ENCODE measurements at places on chromosomes 4 and X.

DNA sequence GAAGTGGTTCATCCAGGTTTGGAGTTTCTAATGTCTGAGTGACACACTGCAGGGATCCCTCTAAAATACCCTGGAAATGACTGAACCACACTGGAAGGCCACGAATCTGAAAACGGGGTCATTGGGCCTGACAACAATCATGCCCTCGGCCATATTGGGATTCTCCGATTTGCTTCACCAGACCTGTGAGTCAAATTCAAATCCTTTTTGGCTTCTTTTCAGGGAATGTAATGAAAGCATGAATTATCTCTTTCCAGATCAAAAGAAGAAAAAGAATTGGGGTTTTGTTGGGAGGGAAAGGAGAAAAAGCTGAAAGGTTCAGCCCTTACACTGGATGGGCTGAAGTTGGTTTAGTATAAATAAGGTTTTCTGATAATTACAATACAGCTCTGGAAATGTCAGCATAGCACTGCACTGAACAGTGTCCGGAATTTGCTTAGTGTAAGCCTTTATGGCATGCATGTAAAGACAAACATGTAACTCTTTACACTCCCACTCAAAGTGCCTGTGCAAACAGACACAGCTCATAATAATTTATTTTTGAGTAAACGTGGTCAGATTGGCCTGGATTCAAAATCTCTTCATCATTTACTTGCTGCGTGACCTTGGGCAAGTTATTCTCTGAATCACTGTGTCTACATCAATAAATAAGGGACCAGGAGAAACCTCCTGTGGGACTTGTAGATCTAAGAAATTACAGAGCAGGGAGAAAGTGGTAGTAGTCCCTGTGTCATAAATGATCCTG, 21.4 kb downstream of the CT47C1 start:
- DNase-seq: peak; percentile 12

DNA sequence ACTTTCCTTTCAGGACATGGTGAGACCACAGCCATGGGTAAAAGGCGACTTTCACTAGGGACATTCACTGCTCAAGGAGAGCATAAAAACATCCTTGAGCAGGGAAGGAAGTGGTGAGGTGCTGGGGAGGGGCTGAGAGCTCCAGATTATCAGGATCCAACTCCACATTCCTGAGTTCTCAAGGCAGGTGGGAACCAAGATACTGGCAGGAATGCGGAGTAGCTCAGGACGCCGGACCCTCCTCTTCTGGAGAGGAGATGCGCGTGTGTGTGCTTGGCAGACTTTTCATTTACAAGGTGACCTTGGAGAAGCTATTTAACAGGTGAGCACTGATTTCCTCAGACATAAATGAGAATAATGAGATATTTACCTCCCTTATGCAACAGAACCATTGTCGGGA, 41.3 kb upstream of the TXK start:
- no peak for DNase-seq

- peak; percentile 8 for DNase-seq
These were observed 144.4 kb downstream of the GLRA2 start for GRCh38 chrX:14673764-14674163.

GRCh38 chrX:87571964-87572363, 54.4 kb downstream of the KLHL4 start:
- no peak for DNase-seq

GRCh38 chr4:110184140-110184790, 14.2 kb downstream of the ELOVL6 start:
- DNase-seq: no peak

- DNase-seq: no peak
These were observed 95.8 kb downstream of the COL25A1 start for GRCh38 chr4:109206620-109207019.

- no peak for DNase-seq
These were observed at the start of gene FRMPD3 for GRCh38 chrX:107448998-107449835. Gene FRMPD3, plus strand, starts transcription at chrX:107449652. Its CDS starts 76,937 bp downstream, at chrX:107526589.

GRCh38 chr4:165177725-165178666, 29.4 kb upstream of the KLHL2 start:
- DNase-seq: no peak

DNA sequence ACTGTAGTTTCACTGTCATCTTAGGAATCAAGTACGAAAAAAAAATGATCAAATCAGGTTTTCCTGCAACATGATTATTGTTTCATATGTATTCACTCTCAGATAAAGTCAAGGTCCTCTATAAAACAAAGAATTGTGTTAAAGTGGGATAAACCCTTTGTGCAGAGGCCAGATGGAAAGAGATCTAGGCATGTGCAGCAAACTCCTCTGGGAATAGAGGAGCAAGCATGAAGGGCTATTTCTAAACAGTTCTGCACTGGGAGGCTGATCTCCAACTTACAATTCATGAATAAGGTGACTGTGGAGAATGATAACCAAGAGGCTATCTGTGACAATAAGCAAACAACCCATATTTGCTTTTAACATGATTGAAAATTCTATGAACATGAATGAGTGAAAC, 2.4 kb upstream of the WDFY3 start:
- no peak for DNase-seq

DNA sequence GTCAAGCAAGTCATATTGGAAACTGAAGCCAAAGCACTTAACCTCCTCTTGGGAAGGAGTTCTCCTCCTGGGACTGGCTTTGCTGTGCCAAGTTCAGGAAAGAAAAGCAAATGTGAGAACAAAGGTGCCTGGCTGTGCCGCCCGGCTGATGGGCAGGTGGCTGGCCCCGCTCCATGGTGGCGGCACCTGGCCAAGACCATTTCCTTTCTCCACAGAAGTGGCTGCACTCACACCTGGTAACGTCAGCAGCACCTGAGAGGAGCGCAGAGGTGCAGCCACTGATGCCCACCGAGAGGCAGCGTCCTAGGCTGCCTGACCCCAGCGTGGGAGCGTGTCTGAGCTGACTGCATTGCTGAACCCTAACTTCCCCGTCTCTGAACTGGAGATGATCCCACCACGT, 54.3 kb downstream of the DCTD start:
- no peak for DNase-seq

GRCh38 chr4:184510401-184510800, 36.1 kb upstream of the IRF2 start:
- DNase-seq: no peak

DNA sequence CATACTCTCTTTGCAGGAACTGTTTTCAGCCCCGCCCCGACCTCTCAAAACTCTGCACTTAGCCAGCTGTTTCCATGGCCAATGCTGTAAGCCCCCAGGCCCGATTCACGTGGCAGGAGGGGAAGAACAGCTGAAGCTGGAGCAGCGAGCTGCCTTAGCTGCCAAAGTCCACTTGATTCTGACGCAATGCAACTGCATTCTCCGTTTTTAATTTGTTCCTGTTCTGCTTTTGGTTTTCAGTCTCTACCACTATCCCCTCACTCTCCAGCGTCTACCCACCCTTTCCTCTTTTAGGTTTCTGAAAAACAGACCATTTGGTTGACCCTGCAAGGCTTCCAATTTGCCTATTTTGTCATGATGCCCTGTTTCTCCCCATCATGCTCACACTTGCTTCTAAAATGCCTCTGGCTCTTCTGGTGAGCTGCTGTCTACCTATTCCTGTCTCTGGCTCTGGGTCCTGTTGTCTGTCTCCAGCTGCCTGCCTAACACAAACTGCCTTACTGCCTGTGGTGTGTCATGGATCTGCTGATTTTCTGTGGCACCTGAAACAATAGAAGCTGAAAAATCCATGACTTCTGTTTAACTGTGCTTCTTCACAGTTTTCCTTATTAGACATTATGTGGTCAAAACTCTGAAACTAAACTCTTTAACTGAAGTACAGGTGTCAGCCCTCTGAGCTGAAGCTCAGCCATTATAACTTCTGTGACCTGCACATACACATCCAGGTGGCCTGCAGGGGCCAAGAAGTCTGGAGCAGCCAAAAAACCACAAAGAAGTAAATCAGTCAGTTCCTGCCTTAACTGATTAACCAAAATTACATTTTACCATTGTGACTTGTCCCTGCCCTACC, 160.5 kb upstream of the AGTR2 start:
- DNase-seq: no peak

- peak; percentile 74 for DNase-seq
These were observed 75.8 kb upstream of the IQCM start for GRCh38 chr4:149891426-149891825.

- DNase-seq: no peak
These were observed 1178.4 kb upstream of the PCDH7 start for GRCh38 chr4:29541757-29542156.

GRCh38 chrX:101393530-101394305, 2.9 kb downstream of the RPL36A start:
- no peak for DNase-seq
